ENCODE measurements at places on chromosomes 12 and 14.

- DNase-seq: no peak
These were observed 245.8 kb downstream of the FBXL14 start for GRCh38 chr12:1348606-1349005.

DNA sequence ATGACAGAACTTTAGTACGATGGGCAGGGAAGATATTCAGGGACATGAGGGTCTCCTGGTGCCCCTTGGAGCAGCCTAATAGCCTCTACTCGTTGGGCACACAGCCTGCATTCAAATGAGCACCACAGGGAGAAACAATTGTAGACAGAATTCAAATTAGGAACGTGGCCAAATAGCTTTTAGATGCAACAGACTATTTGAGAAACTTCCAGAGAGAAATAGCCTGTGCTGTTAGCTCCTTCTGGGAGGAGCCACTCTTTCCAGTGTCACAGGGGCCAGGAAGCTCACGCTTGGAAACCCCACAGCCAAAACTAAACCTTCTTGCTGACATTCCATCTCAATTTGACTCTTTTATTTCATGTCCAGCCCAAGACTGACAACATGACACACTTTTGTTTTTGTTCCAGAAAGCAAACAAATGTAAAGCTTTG, 114.5 kb downstream of the RPAP3 start:
- no peak for DNase-seq

- no peak for DNase-seq
These were observed 30.5 kb downstream of the SLC24A4 start for GRCh38 chr14:92353447-92353846.

GRCh38 chr14:61515436-61516117, 179.7 kb upstream of the HIF1A start:
- no peak for DNase-seq

GRCh38 chr14:92527721-92528120, 14.1 kb downstream of the RIN3 start:
- DNase-seq: no peak

DNA sequence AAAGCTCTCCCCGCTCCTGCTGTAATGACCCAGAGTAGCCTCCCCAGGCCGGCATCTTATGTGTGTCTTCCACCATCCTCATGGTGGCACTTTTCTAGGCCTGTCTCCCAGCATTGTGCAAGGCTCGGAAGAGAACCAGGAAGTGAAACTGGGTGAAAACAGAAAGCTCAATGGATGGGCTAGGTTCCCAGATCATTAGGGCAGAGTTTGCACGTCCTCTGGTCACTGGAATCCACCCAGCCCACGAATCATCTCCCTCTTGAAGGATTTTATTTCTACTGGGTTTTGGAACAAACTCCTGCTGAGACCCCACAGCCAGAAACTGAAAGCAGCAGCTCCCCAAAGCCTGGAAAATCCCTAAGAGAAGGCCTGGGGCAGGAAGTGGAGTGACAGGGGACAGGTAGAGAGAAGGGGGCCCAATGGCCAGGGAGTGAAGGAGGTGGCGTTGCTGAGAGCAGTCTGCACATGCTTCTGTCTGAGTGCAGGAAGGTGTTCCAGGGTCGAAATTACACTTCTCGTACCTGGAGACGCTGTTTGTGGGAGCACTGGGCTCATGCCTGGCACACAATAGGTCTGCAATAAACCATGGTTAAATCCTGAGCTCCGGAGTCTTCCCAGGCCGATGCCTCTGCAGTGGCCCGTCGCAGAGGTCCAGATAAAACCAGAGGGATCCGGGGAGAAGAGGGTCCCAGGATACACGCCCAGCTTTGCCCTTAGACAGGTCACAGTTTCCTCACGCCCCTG, 15.6 kb downstream of the ACVRL1 start:
- no peak for DNase-seq

DNA sequence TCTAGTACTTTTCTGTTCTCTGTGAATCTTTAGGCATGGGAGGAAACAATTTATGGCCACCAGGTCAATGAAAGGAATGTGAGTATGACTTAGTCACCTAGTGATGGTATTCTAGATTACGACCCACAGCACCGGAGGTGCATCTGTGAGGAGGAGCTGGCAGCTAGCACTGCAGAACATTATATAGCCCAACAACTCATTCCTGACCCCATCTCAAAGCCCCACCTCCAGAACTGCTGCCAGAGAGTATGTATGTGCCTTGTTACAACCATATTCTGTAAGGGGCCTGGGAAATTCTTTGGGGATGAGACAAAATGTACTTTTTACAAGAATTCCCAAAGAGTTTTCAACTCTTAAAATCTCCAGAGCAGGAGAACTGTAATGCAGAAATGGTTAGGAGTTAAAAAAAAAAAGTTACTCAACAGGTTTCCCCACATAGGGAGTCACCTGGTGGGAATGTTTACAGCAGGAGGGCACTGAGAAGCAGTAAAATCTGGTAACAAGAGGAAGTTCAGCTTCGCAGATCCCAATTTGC, 34.9 kb upstream of the CERS5 start:
- DNase-seq: no peak

DNA sequence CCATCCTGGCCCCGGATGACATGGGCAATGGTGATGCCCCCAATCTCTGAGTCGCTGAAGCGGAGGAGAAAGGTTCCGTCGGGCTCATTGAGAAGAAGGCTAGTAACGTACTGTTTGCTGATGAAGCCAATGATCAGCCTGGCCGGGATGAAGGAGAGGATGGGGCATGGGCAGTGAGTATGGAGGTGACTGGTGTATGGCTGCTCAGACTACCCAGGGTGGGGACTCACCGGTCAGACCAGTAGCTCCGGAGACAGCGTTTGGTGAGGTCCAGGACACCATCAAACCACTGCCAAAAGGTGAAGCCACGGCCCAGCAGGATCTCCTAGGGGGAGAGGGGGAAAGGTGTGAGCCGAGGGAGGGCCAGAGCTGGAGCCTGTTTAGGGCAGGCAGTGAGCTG, 10.9 kb downstream of the NAB2 start:
- no peak for DNase-seq

DNA sequence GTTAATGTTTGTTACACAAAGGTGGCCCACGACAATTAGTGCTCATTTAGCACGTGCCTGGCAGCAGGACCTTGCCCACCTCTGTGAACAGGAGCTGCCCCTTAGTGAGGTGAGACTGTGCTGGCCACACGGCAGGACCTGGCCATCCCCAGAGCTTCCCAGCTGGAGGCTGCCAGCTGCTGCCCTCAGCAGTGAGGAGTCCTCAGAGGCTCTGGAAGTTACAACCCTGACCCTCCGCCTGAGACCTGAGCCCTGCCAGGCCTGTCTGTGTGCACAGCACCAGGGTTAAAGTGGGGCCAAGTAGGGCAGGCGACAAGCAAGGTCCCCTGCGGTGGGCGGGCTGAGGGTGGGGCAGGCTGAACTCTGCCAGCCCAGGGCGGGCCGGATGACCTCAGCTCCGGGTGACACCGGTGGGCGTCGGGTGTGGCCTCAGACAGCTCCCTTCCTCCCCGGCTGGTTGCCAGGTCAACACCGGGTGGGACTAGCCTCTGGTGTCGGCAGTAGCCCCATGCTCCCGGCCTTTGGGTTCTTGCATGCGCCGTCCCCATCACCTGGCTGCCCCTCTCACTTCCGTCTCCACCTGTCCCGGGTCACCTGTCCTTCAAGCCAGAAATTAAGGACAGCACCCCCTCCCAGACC, 9.2 kb upstream of the LBHD2 start:
- DNase-seq: no peak

DNA sequence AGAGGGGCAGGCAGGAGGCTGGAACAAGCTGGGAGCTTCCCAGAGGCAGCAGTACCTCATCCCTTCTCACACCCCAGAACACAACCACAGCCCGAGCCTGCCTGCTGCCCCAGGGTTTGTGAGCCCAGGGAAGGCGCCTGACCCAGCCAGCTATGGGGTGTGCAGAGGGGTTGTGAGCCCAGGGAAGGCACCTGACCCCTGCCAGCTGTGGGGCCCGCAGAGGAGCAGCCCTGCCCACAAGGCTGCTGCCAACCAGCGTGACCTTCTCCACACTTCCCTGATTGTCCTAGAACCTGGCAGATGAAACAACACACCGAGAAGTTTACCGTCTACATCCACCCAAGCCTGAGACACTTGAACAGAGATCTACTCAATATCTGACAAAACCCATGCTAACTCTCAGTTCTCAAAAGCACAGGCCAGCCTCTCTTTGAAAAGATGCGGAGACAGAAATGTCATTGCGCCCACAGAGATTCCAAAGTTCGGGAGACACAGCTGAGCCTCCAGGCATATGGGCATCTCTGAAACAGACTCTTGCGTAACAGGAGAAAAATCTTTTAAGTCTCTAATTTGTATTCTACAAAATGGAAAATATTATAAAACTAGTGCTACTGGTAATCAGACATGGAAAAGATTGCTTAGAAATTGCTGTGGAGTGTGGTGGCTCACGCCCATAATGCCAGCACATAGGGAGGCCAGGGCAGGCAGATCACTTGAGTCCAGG, 47.3 kb downstream of the SFSWAP start:
- no peak for DNase-seq

DNA sequence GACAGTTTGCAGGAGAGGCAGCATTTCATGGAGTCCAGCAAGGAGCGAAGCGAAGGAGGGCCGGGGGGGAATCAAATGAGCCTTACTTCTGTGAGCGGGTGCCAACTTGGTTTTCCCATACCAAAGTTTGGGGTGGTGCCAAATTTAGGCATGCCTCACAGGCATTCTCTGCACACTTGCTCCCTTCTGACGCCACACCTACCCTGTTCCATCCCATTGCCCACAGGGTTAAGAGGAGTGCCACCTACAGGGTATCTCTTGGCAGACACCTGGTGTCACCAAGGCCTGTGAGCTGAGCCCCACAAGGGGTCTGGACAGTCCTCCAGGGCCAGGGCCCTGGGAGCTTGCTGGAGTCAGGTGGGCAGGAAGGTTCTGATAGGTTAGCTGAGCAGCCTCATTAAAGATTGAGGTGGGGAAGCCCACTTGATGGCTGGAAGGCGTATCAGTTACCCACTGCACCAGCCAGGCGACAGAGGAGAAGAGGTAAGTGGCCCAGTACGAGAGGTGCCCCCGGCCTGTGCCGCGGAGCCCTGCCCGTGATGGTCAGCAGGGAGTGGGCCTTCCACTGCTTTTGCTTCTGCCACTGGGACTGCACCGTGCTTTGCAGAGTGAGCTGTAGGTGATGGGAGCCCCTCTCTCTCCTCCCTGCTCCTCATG, 45.2 kb downstream of the DEGS2 start:
- no peak for DNase-seq

DNA sequence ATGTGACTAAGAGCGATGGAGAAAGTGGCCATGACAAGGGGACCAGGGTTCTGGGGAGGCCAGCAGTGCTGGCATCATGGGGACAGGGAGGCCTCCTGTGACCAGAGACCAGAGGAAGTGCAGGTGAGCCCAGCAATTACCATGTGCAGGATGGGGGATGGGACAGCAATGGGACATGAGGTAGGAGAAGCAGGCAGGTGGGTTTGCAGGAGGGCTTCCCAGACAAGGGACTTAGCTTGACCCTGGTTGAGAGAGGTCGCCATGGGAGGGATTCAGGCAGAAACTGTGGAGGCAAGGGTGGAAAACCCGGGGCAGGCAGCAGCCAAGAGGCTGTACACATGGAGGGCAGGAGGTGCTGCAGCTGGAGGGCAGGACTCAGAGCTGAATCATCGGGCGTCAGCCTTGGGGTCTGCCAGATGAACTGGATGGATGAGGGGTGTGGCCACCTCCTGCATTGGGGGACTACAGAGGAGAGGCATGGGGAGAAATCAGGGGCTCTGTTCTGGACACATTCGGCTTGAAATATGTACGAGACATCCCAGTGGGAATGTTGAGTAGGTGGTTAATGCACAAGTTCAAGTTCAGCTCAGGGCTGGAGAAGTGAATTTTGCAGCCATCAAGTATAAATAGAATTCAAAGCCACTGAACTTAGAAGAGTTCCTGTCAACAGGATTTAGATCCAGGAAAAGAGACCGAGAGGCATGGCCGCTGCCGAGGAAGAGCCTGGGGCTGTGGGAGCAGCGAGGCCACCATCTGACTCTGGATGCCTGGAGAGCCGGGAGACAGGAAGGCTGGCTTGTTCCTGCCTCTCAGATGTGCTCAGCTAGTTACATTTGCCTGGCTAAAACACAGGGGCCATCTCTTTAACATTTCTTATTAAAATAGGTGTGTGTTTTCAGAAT, 36.6 kb downstream of the SFSWAP start:
- no peak for DNase-seq

DNA sequence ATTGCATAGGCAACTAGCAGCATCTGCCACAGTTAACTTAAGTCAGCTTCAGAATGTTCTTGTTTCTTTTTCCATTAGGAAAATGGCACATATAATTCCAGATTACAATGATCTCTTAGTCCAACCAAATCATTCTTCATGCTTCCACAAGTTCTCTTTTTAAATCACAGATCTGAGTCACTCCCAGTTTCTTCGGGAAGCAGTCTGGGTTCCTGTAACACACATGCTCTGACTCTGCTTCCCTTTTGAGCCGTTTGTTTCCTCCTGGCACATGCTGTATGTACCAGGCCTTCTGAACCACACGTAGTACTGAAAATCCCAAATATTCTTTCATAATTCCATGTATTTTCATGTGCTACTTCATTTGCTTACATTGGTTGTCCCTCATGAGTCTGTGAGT, 388.8 kb upstream of the PDE3A start:
- no peak for DNase-seq

GRCh38 chr12:3204143-3204542, 127.0 kb downstream of the TSPAN9 start:
- DNase-seq: no peak

DNA sequence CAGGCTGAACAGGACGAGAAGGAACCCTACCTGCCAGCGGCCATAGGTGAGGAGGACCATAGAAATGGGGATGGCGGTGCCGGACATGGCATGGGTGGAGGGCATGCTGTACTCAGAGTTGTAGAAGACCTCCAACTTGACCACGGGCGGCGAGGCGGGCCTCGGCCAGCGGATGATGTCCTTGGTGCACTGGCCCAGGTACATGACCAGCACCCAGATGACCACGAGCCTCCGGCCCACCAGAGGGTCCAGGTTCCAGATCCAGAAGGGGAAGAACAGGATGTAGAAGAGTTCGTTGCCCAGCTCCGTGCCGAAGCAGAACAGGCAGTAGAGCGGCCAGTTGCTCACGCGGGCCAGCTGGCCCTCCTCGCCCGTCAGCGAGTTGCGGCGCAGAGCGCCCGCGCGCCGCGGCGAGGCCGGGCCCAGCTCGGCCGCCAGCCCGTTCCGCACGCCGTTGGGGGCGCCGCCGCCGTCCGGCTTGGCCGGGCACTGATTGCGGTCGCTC, 582 bp downstream of the SGPP1 start:
- DNase-seq: no peak

DNA sequence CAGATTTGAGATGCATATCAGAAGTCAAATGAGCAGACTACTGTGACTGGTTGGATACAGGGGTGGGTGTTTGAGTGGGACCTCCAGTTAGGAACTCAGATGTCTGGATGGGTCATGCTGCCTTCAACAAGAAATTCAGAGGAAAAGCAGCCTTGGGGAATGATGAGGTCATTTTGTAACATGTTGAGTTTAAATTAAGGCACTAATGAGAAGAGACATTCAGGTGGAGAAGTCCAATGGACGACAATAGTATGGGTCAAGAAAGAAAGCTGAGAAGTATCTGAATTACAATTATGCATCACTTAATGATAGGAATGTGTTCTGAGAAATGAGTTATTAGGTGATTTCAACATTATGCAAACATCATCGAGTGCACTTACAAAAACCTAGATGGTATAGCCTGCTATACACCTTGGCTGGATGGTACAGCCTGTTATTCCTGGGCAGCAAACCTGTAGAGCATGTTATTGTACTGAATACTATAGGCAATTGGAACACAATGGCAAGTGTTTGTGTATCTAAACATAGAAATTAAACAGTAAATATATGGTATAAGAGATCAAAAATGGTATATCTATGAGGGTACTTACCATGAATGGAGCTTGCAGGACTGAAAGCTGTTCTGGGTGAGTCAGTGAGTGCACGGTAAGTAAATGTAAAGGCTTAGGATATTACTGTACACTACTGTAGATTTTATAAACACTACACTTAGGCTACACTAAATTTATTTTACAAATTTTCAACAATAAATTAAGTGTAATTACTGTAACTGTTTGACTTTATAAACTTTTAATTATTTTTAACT, 414.7 kb downstream of the RAD51B start:
- no peak for DNase-seq
